ENCODE measurements at places on chromosomes 5 and 9.

DNA sequence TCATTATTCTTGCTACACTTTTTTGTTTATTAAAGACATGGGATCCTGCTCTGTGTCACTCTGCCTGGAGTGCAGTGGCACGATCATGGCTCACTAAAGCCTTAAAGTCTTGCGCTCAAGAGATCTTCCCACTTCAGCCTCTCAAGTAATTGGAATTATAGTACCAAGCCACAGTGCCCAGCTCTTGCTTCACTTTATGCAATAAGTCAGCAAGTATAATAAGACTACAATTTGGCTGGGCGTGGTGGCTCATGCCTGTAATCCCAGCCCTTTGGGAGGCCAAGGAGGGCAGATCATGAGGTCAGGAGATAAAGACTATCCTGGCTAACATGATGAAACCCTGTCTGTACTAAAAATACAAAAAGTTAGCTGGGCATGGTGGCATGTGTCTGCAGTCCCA lies 5.9 kb downstream of the C9orf153 start:
- no peaks in the 10 kb centered on the region for H3K4me1 ChIP-seq
- no peaks in the 10 kb centered on the region for H3K27me3 ChIP-seq
- H3K4me3 ChIP-seq: no peak overlapping the region

- peak; percentile 67 for DNase-seq
- H3K36me3 ChIP-seq: peaks cover 11% of the 10 kb centered on the region
- peak within 1 kb of the TSS; percentile 64 for H3K27ac ChIP-seq
- peaks cover 13% of the 10 kb centered on the region for H3K27me3 ChIP-seq
These were observed at the start of gene PHF19 for GRCh38 chr9:120876842-120877240. Gene PHF19 (minus strand): TSS chr9:120877188. CDS start chr9:120874741, 2,447 bp downstream.

DNA sequence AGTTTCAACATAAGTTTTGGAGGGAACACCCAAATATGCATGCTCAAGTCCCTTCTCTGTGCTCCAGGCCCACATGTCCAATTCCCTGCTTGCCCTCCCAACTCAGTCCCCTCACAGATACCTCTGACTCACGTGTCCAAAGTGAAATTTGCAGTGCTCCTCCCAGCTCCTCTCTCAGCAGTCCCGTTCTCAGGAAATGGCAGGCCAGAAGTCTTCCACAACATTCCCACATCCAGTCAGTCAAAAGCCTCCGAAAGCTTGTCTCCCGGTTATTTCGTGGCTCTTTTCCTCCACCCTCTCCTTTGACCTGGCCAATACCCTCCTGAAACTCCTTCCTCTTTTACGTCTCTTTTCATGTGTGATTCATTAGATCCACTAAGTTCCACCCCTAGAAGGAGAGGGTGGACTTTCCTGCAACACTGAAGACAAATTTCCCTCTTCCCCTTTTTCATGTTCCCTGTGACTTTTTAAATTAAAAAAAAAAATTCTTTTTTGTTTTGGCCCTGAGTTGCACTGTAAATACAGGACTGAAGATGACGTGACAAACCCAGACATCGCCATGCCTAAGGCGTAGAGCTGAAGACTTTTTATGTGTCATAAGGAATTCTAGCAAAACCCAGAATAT lies 12.8 kb upstream of the MGAT1 start:
- no peak overlapping the region for H3K4me3 ChIP-seq
- DNase-seq: no peak
- H3K4me1 ChIP-seq: no peaks in the 10 kb centered on the region
- H3K27me3 ChIP-seq: no peaks in the 10 kb centered on the region
- H3K36me3 ChIP-seq: no peaks in the 10 kb centered on the region

DNA sequence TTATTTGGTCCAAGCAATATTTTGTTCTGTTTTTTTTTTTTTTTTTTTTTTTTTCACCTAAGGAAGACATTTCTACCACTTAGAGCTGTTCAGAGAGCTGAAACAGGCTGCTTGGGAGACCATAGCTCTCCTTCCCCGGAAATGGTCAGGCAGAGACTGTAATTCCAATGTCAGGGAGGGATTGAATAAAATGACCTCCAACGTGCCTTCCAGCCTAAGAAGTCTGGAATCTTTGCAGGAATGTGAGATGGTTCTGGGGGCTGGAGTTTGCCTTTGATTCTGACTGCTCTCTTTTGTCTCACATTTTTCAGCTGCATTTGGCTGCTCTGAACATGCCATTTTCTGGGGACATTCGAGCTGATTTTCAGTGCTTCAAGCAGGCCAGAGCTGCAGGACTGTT lies 38.3 kb upstream of the TGFBR1 start:
- H3K4me3 ChIP-seq: no peak overlapping the region
- H3K27ac ChIP-seq: no peak overlapping the region
- H3K27me3 ChIP-seq: no peaks in the 10 kb centered on the region
- DNase-seq: no peak

GRCh38 chr5:166767858-166768257 lies 1523.6 kb upstream of the WWC1 start:
- DNase-seq: no peak
- no peak overlapping the region for H3K27ac ChIP-seq
- H3K4me3 ChIP-seq: no peak overlapping the region
- no peaks in the 10 kb centered on the region for H3K27me3 ChIP-seq

- no peak for DNase-seq
- H3K27me3 ChIP-seq: no peaks in the 10 kb centered on the region
- no peak overlapping the region for H3K27ac ChIP-seq
- no peak overlapping the region for H3K4me3 ChIP-seq
These were observed 1509.0 kb downstream of the MAT2B start for GRCh38 chr5:165014439-165014838.

DNA sequence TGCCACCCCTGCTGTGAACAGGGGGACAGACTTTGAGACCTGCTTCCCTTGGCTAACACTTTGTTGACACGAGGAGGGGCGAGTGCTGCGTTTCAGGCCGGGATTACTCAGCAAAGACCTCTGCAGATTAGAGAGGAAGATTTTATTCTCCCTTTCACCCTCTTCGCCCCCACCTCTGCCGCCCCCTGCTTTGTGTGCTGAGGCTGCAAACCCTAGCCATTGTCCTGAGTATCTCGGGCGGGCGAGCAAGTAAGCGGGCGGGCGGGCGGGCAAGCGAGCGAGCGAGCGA lies 6.0 kb downstream of the ISL1 start:
- H3K27ac ChIP-seq: no peak overlapping the region
- H3K4me3 ChIP-seq: peak overlapping the region; percentile 19
- H3K27me3 ChIP-seq: peaks cover 97% of the 10 kb centered on the region
- H3K4me1 ChIP-seq: peaks cover 23% of the 10 kb centered on the region
- no peak for DNase-seq

DNA sequence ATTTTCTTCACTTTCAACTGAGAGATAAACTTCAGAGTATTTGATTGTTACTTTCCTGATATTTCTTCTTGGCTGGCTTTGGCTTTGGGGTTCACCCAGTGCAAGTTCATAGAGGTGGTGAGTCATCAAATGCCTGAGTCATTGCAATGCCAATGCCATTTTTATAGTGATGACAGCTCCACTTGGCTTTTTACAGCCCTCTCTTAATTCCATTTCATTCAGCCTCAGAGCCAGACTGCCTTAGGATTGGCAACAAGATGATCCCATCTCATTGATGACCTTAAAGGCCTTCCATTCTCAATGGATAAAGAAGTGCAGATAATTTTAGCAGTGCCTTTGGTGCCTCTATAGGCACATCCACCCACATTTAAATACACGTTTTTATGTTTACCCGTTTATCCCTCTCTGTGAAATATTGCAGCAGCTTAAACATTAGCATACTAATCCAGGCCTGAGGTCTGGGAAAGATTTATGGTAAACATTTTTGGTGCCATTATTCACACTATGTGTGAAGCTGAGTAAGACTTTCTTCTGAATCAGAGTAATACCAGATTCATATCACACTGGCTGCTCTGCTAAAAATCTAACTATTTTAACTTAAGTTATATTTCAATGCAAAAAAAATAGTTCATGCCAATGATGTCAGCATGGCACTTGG lies 88.9 kb upstream of the TYRP1 start:
- H3K36me3 ChIP-seq: no peaks in the 10 kb centered on the region
- DNase-seq: no peak
- H3K4me1 ChIP-seq: no peaks in the 10 kb centered on the region
- H3K4me3 ChIP-seq: no peak overlapping the region

GRCh38 chr5:93022211-93022610 lies 558.8 kb downstream of the NR2F1-AS1 start:
- H3K4me1 ChIP-seq: no peaks in the 10 kb centered on the region
- H3K4me3 ChIP-seq: no peak overlapping the region
- H3K36me3 ChIP-seq: no peaks in the 10 kb centered on the region
- no peak for DNase-seq
- H3K27me3 ChIP-seq: no peaks in the 10 kb centered on the region

Measured in endodermal cell (in vitro differentiated cells).